ENCODE measurements at places on chromosomes 16 and 17.

GRCh38 chr17:1588821-1589585 is 26.4 kb upstream of the PITPNA start:
- no peak for DNase-seq

- no peak for DNase-seq
Measured at GRCh38 chr16:11032000-11032921, 87.9 kb downstream of the CLEC16A start.

DNA sequence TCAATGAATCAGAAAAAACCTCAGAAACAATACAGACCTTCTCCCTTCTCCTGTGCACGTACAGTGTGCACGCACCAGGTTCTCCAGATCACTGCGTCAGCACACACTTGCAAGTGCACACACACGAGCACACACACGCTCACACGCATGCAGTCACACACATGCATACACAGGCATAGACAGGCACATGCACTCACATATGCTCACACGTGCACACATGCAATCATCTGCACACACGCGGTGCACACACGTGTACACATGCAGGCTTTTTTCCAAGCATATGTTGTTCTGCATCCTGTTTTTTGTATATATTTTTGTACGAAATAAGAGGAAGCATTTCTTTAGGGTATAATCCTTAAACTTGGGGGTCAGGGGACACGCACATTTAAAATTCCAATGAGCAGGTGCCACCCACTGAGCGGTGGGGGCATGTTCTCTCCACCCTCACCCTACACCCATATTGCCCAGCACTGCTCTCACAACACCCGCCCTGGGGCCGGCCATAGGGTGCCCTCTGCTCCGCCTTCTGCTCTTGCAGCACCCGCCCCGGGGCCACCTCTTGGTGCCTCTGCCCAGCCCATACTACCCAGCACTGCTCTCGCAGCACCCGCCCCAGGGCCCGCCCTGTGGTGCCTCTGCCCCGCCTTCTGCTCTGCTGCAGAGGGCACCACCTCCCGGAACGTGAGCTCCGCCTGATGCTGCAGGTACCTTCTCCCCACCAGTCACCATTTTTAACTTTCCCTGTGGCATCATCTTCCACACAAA is 20.9 kb downstream of the KLHDC4 start:
- DNase-seq, result no peak

DNA sequence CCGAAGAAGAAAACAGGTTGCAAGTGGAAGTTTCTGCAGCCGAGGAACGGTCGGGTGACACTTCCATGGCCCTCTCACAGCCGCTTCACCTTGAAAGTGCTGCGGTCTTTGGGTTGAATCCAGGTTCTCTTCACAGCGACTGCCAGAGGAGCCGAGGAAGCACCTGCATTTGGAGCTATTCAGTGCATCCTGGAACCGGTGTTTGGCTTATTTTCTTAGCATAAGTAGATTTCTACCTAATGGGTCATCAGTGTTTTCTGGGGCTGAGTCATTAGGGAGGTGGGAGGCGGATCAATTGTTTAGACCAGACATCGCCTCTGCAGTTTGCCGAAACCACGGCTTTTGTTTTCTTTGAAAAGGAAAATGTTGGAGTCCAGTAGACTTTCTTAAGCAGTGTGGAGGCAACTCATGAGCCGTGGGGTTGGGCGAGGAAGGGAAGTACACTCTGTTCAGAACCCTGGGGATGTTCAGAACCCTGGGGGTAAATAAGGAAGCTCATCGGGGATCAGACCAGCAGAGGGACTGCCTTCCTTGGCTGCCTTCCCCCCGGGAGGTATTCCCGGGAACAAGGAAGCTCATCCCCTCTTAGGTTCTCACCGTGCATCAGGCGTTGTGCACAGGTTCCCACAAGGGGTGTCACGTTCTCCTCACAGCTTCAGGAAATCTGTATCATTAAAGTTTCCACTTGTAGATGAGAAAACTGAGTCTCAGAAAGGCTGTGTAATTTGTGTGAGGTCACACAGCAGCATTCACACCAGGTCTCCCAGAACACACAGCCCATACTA is 361.5 kb downstream of the SNX29 start:
- DNase-seq, result no peak

- no peak for DNase-seq
Measured at GRCh38 chr16:12467418-12468210, 336.1 kb downstream of the CPPED1 start.

- DNase-seq, result no peak
Measured at GRCh38 chr17:78661093-78661770, 84.0 kb upstream of the DNAH17 start.

DNA sequence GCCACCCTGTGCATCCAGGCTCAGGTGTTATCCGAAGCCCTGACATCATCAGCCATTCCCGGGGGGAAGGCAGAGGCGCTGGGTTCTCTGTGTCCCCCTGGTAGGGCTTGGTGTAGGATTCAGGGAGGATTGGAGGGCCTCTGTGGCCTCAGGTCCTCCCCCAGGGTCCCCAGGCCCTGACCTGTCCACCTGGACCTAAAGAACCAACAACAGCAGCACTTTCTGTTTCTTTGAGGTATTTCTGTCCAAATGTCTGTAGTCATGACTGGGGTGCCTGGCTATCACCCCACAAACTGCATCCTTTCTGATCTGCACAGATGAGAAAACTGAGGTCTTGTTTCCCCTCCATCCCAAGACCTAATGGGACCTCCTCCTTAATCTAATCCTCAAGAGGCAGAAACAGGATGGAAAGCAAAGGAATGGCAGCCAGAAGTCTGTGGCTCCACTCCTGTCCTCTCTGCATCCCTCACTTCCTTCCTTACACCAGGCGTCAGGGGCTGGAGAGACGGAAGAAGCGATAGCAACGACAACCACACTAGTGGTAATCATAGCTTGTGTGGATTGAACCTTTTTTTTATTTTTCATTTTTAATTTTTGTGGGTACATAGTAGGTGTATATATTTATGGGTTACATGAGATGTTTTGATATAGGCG is 11.8 kb downstream of the NLRC5 start:
- no peak for DNase-seq

DNA sequence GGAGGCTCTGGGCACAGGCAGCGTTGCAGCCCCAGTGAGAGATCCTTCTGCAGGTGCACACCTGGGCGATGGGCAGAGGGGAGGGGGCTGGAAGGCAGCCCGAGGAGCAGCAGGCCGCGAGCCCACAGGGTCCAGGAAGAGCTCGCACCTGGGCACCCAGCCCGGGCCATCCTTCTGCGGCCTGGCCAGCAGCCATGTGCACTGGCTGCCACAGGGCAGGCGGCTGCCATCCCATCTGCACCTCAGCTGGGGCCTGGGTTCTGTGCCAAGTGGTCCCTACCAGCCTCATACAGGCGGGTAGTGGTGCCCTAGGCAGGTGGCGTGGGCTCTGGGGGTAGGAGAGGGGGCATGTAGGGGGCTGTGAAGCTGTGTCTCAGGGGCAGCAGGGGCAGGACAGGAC is 197.2 kb downstream of the RBFOX3 start:
- no peak for DNase-seq

- DNase-seq, result no peak
Measured at GRCh38 chr17:52207796-52208195, 49.3 kb upstream of the CA10 start.

DNA sequence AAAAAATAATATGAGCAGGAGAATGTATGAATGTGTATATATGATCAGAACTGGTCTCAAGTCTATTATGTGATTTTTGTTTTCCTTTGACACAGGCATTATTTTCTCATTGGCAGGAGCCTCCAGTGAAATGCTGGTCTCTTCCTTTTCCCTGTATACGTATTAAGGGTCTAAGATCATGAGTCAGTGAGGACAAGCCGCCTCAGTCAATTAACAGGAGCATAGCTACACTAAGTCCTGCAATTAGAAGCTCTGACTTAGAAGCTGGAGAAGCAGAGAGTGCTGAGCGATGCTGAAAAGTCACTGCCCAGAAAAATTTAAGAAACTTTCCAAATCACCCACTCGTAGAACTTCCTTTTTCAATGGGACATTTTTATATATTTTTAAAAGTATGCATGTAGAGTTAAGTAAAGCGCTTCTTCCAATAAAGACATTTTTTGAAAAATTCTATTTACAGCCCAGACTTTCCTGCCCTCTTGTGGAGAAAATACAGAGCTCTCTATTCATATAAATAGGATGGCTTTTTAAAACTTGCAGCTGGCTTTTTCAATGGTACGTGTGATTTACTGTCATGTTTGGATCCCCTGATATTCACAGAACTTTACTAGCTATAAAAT is 70.2 kb upstream of the PSMD7 start:
- DNase-seq, result no peak

- DNase-seq, result no peak
Measured at GRCh38 chr17:50337956-50338355, 8.0 kb upstream of the XYLT2 start.

- DNase-seq, result no peak
Measured at GRCh38 chr16:15507301-15507958, 73.0 kb downstream of the BMERB1 start.

DNA sequence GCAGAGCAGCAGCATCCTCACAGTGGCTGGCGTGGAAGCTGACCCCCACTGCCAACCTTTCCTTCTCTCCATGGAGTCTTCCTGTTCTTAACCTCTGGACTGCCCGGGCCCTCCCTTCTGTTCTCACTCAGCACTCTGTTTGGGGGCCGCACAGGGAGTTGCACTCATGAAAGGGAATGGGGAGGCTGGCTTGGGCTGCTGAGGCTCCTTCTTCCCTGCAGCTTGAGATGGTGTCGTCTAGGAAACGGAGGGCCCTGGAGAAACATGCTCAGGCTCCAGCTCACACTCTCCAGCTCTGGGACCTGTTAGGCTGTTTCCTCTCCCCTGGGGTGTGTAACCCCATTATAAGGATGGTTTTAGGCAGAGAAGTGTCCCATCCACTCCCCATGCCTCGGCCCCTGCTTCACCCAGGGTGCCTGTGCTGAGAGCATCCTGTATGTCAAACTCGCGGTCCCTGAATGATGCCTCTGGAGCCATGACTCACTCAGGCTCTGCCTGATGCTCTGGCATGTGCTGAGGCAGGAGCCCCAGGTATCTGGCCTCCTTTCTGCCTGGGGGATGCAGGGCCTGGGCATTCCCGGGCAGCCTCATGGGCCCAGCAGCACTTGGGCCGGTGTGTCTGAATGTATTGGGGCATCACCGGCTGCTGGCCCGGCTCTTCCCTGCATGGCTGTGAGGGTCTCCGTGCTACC is 18.9 kb downstream of the TMEM94 start:
- no peak for DNase-seq

DNA sequence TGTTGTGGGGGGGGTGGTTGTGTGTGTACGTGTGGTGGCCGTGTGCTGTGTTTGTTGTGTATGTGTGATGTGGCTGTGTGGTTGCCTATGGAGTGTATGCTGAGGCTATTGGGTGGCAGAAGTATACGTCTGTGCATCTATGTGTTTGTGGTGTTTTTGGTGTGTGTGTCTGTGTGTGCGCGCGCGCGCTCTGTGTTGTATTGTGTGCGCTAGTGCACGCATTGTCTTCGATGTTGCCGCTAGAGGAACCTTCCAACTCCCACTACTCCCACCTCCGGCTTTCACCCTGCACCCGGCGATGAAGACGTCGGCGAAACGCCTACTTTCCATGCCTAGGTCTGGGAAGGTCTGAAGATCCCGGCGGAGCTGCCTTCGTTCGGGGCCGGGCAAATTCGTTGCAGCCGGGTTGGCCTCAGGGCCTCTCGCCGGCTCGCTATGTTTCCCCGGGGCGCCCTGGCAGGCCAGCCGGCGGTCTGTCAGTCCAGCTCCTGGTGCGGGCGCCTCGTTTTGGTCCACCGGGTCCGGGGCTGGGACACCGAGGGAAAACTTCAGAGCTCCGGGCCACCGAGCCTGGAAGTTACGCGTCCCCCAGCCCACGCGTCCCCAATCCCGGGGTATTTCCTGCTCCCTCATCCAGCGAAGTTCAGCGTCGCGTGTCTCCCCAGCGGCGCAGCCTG is 5.2 kb upstream of the DLX4 start:
- DNase-seq, result no peak

- DNase-seq, result no peak
Measured at GRCh38 chr17:17220529-17220928, 14.4 kb upstream of the PLD6 start.

GRCh38 chr16:11833951-11834695 is 17.2 kb downstream of the RSL1D1 start:
- DNase-seq, result no peak

GRCh38 chr17:57724026-57724728 is 20.9 kb downstream of the CCDC182 start:
- no peak for DNase-seq

- DNase-seq, result no peak
Measured at GRCh38 chr17:37255432-37255831, 120.4 kb upstream of the C17orf78 start.

DNA sequence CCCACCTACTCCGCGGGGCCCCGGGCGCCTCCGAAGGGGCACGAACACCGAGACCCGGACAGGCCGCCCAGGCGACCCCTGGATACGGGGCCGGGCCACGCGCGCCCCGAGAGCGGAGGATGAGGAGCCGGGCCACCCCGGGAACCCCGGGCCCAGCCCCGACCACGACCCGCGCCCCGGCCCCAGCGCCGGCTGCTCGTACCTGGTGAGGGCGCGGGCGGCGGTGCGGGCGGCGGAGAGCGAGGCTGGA is 192 bp downstream of the FASN start:
- DNase-seq, result no peak

DNA sequence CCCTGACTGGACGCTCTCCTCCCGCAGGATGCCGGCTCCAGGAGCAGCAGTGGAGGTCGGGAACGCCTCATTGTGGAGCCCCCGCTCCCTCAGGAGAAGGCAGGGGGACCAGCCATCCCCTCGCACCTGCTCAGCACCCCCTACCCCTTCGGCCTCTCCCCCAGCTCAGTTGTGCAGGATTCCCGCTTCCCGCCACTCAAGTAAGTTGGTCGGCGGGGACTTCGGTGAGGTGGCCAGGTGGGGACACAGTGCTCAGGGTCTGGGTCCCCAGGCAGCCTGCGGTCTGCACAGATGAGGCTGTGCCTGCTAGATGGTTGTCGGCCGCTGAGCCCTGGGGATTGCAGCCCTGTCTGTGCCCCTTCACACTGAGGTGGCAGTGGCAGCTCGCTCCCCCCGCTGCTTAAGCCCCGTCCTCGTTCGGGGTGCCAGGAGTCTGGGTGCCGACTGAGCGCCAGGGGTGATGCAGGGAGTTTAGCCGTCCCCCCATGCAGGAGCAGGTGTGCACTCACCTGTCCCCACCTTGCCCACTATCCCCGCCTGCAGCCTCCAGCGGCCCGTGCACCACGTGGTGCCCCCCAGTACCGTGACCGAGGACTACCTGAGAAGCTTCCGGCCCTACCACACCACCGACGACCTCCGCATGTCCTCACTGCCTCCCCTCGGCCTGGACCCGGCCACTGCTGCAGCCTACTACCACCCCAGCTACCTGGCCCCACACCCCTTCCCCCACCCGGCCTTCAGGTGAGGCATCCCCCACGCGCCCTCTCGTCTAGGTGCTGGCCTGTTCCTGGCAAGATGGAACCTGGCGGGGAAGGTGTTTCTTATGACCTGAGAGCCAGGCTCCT is 34.3 kb downstream of the GINS2 start:
- no peak for DNase-seq

DNA sequence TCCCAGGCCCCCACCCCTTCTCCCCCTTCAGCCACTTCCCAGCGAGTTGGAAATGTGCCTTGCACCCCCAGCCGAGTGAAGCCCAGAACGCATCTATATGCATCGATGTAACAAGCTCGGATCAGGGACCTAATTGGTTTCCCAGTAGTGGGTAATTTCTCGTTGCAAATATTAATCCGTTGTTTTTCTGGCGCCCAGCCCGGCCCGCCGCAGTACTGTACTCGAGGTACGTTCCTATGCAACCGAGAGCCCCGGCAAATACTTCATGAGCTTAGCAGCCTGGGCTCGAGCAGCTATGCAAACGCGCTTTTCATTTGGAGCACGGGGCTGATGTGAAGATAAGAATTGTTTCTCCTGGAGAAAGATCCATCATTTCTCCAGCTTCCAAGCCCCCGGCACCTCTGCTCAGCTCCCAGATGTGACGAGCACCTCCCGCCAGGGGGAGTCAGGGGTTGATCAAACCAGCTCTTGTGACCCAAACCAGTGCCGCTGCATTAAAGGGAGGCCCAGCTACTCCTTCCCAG is 229.8 kb downstream of the KATNIP start:
- DNase-seq, result no peak
